ENCODE measurements at places on chromosomes 13 and 19.
A peak's percentile ranks its signal among the peaks of the same experiment; 100 is the strongest.

GRCh38 chr13:98824376-98825160 is 72.1 kb upstream of the SLC15A1 start:
- DNase-seq = no peak

- peak; percentile 21 for DNase-seq
Measured at GRCh38 chr13:46687810-46688209, 109.2 kb downstream of the ESD start.

DNA sequence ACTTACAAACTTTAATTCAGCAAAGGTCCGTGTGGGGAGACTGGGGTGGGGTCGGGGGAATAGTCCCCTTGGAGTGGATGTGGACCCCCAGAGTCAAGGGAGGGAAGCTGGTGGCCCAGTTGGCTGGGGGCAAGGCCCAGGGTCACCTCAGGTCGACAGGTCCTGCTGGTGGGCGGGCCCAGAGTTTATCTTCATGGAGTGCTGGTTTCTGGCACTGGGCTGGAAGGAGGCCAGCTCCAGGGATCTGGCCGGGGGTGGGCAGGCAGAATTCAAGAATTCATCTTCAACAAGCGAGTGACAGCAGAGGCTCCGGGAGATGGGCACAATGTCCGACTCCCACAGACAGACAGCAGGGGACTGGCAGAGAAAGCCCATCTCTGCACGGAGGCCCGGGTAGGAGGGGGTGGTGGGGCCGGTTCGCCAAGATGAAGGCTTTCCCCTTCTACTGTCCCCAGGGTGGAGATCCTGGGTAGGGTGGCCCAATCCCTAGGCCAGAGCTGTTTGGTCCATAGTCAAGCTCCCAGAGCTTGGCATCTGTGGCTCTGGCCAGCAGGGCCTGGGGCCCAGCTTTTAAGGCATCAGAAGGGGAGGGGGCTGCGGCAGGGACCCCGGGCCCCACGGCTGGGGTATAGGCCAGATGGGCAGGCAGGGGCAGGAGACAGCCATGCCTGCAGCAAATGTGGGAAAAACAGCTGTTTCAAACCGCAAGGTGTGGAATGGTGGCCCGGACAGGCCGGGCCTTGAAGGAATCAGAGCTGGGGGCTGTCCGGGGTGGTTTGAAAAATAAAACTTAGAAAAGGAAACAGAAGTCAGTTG is 622 bp upstream of the FDX2 start:
- DNase-seq = no peak

DNA sequence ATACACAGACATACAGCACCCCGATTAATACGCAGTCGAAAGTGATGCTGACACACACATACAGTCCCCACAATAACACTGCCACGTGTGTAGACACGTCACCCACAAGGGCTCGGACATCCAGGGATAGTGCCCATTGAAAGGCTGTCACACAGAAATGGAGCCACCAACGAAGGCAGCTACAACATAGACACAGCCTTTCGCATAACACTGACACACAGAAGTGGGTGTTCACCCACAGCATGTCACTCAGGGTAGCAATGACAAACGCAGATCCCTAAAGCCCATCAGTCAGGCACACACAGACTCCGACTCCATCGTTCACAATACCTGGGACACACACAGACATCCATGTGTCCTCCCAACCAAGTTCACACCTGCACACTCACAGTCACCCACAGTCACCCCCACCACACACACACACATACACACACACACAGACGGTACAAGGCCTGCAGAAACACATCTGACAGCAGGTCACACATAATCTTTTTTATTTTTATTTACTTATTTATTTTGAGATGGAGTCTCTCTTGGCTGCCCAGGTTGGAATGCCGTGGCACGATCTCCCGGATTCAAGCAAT is 10.4 kb upstream of the NANOS3 start:
- DNase-seq = no peak

DNA sequence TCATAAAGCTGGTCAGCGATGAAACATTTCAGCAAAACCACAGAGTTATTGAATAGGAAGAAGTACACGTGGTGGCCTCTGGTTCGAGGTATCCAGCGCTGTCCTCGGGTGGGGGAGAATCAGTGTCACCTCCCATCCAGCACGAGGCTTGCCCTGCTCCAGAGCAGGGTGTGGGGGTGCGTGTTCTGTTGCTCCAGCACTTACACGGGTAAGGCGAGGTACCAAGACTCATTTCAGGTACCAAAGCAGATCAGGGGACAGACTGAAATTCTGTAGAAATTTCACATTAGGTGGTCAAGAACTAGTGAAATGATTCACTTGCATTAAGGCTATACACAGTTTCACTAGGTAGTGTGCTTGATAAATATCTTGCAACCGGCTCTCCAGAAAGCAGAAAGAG is 164.2 kb upstream of the SOX1 start:
- no peak for DNase-seq

- no peak for DNase-seq
Measured at GRCh38 chr13:109253316-109253715, 533.1 kb downstream of the IRS2 start.

DNA sequence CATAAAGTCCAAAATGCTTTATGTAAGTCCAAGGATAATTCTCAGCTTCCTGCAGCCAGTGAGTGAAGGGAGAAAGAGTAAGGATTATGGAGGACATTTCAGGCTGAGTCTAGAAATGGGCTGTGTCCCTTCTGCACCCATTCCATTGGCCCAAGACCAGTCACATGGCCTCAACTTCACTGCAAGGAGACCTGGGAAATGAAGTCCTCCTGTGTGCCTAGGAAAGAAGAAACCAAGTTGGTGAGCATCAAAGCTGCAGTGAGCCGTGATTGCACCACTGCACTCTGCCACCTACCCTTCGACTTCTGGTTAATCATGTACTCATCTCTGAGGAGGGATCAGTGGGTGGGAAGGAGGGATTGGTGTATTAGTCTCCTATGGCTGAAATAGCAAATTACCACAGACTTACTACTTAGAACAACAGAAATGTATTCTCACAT is 3.6 kb upstream of the CD37 start:
- peak; percentile 66 for DNase-seq

GRCh38 chr13:103243495-103243894 is 177.3 kb upstream of the SLC10A2 start:
- no peak for DNase-seq

DNA sequence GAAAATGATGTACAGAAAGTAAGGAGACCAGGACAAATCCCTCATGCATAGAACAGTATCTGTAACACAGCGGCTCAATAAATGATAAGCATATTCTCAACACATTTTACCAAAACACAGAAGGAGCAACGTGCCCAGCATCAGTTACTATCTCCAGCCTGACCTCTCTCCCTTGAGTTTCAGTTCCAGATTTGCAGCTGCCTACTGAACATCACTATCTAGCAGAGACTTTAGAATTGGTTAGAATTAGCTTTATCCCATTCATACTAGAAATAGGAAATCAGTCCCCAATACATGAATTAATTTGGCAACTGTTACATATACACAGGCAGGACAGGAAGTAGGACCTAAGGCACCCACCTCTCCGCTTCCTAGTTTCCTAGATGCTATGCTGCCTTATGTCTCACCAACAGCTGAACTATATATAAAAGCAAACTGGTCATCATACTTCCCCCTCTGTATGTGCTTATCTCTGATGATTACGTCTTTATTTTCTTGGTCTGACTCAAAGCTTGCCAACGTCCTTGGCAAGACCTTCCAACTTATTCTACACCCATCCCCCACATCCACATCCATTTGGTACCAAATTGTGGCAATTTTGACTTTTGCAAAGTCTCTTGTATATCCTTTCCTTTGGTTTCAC is 61.1 kb downstream of the SACS start:
- no peak for DNase-seq

- no peak for DNase-seq
Measured at GRCh38 chr13:84491952-84492351, 609.7 kb upstream of the SLITRK1 start.

DNA sequence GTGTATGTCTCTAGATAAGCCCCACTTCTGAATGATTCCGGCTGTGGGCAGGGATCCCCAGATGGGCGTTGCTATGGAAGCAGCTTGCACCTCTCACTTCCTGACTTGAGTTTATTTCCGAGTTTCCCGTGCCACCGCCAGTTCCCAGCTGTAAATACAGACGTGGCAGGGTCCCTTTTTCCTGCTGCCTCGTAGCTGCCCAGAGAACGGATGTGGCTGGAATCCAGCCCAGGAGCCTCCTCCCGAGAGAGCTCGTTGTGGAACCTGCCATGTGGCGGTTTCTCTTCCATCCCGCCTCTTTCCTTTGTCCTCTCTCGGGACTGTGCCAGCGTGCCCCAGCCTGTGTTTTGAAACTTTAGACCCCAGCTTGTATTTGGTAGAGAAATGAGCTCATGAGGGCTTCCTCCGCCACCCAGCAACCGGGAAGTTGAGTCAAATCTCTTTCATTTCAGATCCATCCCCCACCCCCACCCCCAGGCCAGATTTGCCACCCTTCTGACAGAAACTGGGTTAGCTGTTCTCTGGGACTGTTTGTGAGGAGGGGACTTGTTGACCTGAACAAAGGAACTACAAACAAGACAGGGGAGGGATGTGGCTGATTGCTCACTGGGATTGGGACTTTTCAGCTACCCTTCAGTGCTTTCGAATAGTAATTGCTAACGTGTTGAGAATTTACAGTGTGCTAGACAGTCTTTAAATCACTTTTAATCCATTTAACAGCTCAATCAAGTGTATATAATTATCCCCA is 96.6 kb downstream of the SIPA1L3 start:
- no peak for DNase-seq

- DNase-seq = no peak
Measured at GRCh38 chr13:51823863-51824262, 19.9 kb upstream of the DHRS12 start.

GRCh38 chr19:18514800-18515682 is 6.8 kb downstream of the ELL start:
- peak; percentile 51 for DNase-seq

DNA sequence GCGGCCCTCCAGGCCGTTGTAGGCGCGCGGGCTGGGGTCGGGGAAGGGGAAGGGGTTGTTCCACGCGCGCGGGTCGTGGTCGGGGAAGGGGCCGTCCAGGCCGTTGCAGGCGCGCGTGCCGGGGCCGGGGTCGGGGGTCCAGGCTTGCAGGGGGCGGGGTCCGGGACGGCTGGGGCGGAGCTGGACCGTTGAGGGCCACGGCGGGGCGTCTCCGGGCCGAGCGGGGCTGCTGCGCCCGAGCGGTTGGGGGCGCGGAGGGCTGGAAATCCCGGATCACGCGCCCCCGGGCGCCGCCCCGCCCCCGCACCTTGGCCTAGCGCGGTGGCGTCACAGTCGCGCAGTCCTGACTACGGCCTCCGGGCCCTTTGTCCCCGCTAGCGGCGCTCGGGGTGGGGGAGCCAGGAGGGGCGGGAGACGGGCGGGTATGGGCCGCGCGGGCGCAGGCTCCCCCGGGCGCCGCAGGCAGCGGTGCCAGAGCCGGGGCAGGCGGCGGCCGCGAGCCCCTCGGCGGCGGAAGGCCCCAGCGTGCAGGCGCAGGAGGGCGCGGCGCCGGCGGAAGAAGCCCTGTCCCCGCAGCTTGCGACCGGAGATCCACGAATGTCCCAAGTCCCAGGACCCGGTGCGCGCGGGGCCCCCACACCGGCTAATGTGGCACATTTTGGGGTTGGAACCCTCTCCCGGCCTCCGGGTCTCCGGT is 665 bp downstream of the GPX4 start:
- DNase-seq = peak; percentile 75

DNA sequence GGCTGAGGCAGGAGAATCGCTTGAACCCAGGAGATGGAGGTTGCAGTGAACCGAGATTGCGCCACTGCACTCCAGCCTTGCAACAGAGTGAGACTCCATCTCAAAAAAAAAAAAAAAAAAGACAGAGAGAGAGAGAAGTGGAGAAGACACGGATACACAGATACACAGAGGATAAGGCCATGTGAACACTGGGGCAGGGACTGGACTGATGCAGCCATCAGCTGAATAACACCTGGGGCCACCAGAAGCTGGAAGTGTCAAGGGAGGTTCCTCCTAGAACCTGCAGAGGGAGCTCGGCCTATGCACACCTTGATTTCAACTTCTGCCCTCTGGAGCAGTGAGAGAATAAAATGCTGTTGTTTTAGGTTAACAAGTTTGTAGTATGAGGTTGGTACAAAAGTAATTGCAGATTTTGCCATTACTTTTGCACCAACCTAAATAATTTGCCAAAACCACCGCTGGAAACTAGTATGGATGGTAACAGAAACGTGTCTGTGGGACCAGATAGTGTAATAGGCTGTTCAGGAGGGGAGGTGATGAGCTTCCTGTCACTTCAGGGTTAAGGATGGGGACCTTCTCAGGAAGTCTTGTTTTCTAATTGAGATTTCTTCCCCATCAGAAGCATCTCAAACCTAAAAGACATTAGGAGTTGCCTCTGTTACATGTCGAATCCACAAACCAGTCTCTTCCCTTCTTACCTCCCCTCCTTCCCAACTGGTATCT is 36.4 kb upstream of the IGSF23 start:
- DNase-seq = no peak

GRCh38 chr13:51168623-51169022 is 53.6 kb upstream of the FAM124A start:
- no peak for DNase-seq

DNA sequence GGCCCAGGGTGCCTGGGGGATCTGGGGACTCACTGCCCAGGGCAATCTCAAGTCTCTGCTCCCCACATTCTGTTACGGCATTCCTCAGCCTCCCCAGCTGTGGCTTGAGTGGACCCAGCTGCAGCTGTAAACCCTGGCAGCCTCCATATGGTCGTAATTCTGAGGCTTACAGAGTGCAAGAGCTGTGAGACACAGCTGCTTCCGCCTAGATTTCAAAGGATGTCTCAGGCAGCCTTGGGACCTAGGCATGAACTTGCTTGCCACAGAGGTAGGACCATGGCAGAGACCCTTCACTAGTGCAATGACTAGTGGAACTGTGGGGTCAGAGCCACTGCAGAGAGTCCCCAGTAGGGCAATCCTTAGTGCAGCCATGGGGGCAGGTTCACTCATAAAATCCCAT is 297.5 kb downstream of the ENOX1 start:
- DNase-seq = no peak

- DNase-seq = no peak
Measured at GRCh38 chr19:51140441-51140840, 1.7 kb upstream of the SIGLEC7 start.

DNA sequence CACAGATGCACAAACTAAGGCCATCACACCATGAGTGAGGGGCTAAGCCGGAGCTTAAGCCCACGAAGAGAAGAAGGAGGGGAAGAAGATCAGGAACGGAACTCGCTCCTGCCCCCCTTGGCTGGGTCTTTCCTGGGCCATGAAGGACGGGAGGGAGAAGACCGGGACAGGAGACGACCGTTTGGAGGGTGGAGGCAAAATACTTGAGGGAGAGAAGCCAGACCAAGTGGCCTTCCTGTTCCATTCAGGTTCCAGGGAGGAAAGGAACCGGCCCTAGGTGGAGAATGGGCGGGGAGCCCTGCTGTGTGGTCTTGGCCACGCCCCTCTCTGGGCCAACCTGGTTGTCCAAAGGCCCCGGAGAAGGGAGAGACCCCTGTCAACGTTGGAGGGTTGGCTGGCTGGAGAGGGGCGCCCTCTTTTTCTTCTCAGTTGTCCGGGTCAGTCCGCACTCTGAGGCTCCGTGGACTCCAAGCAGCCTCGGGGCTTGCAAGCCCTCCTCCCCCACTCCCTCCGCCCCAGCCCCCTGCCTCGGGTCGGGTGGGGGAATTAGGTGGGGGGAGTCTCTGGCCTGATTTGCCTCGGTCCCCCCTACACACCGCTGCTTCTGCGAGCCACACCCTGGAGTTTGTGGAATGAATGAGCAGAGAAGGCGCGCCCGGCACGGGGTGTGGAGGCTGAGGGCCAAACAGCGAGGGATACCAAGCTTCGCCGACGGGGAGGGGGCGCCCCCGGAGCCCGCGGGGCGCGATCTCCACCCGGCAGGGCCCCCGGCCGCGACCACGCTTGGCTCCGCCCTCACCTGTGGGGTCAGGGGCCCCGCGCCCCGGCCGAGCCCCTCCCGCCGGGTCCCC is 757 bp downstream of the FBN3 start:
- no peak for DNase-seq
